ENCODE measurements at places on chromosomes 2 and 18.

- DNase-seq: peak; percentile 81
These were observed 5.2 kb downstream of the ZFP36L2 start for GRCh38 chr2:43221124-43221762.

DNA sequence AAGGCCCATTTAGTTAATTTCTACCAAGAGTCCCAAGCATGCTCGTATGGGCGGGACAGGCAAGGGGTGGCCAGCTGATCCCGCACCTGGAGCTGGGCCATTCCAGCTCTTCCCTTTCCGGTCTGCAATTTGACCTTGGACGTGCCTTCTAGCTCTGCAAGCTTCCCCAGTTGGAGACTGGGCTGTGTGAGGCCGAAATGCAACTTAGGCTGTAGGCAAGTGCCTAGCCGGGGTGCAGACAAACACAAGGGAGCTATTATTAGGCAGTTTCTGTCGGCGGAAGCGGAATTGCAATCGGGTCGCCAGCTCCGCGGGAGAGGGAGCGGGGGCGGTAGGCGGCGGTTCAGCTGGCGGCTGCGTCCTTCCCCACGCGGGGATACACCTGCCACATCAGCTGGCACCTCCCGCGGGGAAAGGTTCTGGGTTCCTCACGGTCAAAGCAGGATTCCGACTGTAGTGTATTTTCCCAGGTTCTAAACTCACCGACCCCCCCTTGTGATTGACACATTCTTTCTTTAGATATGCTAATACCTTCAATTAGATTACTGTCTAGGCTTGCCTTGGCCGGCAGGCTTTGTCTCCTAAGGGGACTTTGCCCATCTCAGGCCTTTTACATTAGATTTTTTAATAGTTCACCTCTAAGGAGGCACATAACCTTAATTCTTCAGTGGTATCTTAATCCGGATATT is 17.1 kb upstream of the ZNF532 start:
- DNase-seq: no peak

DNA sequence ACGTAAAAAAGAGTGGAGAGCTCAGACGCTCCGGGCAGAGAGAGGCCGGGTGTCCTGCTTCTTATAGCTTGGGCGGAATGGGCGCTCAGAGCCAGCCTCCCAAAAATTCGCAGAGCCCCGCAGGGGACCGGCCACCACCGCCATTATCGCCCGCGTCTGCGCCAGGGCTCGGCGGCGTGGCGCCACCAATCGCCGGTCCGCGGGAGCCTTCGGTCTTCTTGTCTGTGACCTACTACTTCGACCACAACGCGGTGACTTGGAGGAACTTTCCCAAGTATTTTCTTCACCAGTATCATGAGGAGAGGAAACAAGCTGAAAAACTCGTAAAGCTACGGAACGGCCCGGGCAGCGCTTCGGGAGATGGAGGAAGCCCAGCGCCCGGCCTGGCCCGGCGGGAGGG is 1138.1 kb upstream of the CHAC2 start:
- DNase-seq: no peak

DNA sequence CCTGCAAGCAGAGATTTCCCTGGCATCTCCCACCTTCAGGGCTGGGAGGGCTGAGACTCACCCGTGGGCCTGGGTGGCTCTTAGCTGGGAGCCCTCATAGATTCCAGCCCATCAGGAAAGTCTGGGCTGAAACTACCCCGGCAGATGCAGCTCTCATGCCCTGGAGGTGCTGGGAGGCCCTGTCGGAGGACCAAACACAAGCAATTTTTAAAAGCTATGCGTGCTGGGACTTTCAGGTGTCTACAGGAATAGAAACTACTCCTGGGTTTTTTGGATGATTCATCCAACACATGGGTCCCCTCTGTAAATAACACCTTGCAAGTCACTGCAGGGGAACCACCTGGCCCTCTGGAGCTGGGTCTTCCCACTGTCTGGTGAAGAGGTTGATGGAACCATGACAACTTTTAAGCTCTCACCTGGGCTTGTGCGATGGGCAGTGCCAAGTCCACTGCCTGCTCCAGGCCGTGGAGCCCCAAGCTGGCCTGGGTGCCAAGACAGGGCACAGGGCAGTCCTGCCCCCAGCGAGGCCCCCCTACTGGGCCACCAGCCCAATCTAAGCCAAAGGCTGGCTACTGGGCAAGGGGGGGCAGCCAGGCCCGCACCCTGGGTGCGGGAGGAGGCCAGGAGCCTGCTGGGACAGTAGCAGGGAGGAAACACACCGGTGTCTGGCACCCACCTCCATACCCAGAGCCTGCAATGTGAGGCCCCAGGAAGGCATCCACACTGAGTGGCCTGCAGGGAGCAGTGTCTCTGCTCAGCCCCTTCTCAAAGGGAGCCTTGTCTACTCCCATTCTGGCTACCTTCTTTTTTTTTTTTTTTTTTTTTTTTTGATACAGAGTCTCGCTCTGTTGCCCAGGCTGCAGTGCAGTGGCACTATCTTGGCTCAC is 1.1 kb upstream of the GPR55 start:
- peak; percentile 8 for DNase-seq

GRCh38 chr2:103012590-103012989 is 250.8 kb downstream of the TMEM182 start:
- no peak for DNase-seq

GRCh38 chr2:59824314-59824713 is 729.1 kb downstream of the BCL11A start:
- no peak for DNase-seq

GRCh38 chr18:65661391-65661790 is 89.4 kb upstream of the CDH7 start:
- no peak for DNase-seq

GRCh38 chr2:10022966-10023662 is 20.2 kb upstream of the KLF11 start:
- DNase-seq: no peak

DNA sequence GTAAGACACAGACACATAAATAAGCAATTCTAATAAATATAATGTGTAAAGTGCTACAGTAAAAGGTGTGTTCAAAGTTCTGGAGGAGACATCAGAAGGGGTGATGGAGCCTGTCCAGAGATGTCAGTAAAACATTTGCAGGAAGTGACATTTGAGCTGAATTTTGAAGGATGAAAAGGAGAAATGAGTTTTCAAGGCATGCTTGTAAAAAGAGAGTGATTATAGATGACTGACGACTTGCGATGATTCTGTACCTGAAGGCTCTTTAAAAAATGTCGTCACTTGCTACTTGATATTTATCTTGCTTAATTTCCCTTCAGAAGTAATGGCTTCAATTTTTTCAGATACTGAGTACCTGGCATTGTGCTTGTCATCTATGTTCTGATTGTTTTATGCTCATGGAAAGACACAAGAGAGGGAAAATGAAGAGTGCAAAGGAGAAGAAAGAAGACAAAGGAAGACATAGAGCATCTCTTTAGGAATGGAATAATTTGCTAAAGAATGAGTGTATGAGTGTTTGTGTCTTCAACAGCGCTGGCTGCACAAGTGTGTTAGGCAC is 73.9 kb downstream of the PLA2R1 start:
- DNase-seq: no peak

- no peak for DNase-seq
These were observed 46.5 kb upstream of the SESTD1 start for GRCh38 chr2:179311101-179311500.

GRCh38 chr2:31234683-31235503 is 941 bp downstream of the EHD3 start:
- DNase-seq: no peak

DNA sequence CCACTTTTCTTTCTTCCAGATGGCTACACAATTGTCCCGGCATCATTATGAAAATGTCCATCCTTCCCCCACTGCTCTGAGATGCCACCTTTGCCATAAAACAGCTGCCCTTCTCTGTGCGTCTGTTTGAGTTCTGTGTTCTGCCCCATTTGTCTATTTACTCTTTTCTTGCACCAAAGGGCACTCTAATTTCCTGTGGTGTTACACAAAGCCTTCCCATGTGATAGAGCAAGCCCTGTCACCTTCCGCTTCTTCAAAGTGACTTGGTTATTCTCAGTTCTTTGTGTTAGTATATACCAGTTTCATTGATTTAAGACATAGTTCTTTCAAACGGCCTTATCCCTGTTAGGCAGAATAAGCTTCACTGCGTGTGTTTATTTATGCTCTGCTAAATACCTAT is 84.1 kb downstream of the FBXO15 start:
- no peak for DNase-seq

DNA sequence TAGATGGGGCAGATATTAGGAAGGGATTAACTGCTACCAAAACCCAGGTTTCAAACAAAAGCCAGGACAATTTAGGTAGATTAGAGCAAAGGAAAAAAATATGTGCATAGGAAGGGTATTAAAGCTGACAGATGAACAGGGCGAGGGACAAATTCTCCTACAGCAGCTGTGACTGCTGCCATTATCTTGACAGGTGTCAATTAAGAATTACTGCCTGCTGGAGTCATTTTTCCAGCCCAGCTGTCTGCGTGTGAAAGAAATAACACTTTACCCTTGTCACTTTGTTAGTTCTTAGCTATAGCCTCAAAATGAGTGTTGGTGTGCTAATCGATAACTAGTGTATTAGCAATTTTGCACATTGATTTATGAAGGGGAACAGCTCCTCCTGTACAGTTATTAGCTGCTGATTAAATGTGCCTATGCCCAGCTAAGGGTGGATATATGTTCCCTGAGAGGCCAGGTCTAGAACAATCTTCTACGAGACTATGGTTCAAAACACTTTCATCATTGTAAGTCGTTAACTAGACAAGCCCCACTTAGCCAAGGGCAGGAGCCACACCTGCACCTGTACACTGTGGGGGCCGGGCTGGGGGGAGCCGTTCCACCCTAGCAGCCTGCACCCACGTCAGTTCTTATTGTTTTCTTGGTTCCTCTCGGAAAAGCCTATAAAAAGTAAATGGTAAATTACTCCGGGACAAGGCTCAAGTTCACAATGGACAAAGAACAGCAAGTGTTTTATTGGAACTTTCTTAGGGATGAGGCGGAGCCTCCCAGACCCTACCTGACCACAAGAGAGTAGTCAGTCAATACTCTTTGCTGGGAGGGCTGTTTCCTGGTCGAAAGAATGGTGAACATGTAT is 7.7 kb downstream of the TSHZ1 start:
- DNase-seq: peak; percentile 21

GRCh38 chr2:149161481-149162225 is 123.2 kb downstream of the LYPD6B start:
- DNase-seq: no peak

- DNase-seq: no peak
These were observed 108.7 kb downstream of the GFPT1 start for GRCh38 chr2:69278366-69278765.

GRCh38 chr2:20225294-20226151 is 593 bp upstream of the SDC1 start:
- peak; percentile 34 for DNase-seq

DNA sequence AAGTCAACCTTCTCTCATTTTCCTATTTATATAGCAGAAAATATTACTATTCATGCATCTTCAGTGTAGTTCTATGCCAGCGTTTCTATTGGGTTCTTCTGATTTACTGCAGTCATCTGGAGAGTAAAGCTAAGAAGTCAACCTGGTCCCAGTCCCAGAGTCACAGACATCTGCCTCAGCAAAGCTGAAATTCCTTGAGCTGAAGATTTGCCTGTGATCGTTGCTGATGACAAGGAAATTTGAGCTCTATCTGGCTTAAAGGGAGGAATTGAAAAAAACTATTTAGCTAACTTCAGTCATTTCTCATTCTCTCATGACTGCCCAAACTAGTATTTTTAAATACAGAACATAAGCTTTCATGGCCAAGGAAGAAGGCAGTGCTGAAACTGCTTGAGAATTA is 45.7 kb downstream of the RND3 start:
- DNase-seq: no peak

DNA sequence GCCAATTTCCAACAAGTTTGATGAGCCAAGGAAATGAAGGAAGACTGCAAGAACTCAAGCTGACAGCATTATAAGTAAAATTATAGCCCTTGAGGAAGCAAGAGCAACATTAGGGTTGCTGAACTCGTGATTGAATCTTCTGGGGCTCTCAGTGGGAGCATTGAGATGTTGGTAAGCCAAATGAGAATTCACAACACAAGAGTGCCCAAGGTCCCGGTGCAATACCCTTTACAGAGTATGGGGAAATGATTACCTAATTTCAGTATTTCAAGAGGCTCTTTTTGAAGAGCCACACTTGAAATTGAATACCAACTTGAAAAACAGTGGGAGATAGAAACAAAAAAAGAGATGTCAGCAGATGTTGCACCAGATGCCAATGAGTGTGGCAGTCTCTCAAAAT is 554.5 kb downstream of the STK39 start:
- DNase-seq: no peak

DNA sequence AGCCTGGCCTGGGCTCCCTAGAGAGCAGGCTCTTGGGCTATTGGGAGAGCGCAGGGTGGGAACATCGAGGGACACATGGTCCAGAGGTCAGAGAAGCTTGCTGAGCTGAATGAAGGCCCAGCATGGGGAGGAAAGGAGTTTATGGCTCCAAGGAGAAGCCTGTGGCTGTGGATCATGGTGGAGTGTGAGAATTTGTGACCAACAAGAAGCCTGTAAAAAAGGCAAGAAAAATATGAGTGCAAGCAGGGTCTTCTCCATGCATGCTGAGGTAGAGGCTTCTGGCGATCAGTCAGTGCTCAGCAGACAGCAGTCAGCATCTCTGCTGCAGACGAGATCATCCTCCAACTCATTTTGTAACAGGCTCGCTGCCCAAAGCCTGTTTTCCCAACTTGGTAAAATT is 1.3 kb upstream of the SCYGR3 start:
- DNase-seq: no peak

GRCh38 chr2:56382466-56382865 is 198.7 kb downstream of the CCDC85A start:
- DNase-seq: no peak

GRCh38 chr2:232038251-232038880 is 76.9 kb downstream of the DIS3L2 start:
- DNase-seq: no peak

- no peak for DNase-seq
These were observed 42.1 kb upstream of the GLS start for GRCh38 chr2:190838492-190838910.

- DNase-seq: no peak
These were observed 14.6 kb downstream of the TEX51 start for GRCh38 chr2:126913329-126913728.

DNA sequence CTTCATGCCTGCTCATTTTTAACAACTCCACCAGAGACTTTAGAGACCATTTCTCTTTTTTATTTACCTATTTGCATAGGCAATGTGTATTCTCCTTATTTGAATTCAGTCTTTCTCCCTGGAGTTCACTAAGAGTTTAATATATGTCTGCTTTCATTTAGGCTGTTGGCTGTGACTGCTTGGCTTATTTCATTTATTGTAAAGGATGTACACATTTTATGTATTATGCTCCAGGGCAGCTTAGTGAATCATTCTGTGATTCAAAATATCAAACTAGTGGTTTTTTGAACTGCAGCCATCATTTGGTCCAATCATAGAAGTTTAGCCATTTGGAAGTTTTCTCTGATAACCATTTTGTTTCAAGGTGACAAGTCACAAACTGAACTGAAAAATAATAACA is 229.6 kb downstream of the LPIN1 start:
- no peak for DNase-seq

- no peak for DNase-seq
These were observed 824.0 kb downstream of the SLC4A3 start for GRCh38 chr2:220451438-220451837.
